ENCODE measurements at places on chromosomes 3 and 15.

DNA sequence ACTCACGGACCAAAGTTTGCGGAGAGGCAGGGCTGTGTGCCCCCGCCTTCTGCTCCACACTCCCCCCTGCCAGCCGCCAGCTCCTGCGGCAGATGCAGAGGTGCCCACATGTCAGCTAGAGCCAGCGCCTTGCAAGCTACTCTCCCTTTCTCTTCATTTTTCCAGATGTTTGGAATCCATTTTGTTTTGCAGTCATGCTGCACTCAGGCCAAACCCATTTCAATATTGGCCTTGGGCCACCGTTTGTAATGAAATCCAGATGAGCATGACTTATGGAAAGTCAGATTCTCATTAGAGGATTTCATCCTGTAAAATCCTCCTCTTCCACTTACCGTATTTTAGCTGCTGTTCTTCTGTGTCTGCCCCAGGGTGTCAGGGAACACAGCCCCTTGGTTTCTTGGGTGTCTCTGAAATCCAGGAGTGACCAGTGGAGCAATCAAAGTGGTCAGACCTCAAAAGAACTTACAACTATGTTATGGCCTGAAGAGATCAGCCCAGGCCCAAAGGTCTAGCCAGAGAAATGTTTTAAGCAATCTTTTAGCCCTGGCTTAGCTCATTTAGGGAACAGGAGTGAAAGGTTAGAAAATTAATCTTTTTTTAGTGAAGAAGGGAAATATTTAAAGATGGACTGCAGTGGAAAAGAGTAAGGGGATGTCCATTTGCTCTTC lies 65.8 kb downstream of the AAGAB start:
- DNase-seq = peak; percentile 77

- DNase-seq = no peak
Measured at GRCh38 chr3:172118019-172118418, 78.6 kb downstream of the FNDC3B start.

DNA sequence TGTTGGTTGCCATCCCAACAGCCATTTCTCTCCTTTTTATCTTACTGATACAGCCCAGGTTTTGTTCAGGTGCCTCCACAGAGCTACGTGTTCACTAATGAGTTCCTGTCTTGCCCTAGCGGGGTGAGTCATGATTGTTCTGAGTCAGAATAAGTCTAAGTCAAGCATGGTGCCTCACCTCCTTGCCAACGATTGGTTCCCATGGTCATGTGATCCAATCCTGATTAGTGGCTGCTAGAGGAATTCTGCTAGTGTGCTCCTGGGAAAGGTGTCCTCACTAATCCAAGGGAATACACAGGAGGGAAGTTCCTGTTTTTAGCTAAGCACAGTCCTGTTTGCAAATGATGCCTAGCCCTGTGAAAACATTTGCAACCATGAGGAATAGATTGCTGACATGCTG lies 99.8 kb downstream of the NSUN3 start:
- DNase-seq = peak; percentile 36

DNA sequence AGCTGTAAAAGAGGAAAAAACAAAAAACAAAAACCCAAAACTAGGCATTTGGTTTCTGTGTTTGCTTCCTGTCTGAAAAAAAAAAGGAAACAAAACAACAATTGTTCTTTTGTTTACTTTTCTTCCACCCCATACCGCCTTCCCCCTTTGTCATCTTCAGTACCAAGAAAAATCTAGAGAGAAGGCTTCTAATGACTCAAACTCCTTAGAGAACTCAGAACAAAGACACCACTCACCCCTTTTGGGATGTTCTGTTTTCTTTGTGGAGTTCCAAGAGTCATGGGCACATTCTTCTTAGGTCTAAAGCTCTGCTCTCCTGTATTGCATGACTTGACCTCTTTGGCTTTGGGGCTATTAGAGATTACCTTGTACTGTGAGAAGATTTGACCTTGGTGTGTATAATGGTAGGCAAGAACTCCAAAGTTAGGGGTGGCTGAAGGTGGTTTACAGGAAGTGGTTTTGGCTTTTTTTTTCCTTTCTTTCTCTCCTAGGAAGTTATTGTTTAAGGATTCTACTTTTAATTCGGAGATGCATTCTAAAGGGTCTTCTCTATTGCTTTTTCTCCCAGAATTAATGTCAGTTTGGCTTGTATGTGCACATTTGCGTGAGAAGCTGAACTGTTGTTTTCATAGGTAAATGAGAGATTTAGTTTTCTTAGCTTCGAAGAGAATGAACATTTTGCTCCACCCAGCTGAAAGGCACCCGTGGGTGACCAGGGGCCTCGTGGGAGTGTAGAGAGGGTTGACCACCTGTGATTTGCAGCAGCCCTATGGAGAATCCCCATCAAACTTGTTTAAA lies 39.5 kb upstream of the ZBTB20 start:
- DNase-seq = no peak

GRCh38 chr3:10299175-10299574 lies 6.4 kb upstream of the GHRL start:
- DNase-seq = no peak

GRCh38 chr15:51849860-51850259 lies 20.4 kb downstream of the TMOD3 start:
- no peak for DNase-seq

GRCh38 chr15:91308199-91308598 lies 208.1 kb downstream of the SV2B start:
- DNase-seq = no peak

GRCh38 chr3:98730886-98731537 lies 32.1 kb upstream of the ST3GAL6 start:
- no peak for DNase-seq

DNA sequence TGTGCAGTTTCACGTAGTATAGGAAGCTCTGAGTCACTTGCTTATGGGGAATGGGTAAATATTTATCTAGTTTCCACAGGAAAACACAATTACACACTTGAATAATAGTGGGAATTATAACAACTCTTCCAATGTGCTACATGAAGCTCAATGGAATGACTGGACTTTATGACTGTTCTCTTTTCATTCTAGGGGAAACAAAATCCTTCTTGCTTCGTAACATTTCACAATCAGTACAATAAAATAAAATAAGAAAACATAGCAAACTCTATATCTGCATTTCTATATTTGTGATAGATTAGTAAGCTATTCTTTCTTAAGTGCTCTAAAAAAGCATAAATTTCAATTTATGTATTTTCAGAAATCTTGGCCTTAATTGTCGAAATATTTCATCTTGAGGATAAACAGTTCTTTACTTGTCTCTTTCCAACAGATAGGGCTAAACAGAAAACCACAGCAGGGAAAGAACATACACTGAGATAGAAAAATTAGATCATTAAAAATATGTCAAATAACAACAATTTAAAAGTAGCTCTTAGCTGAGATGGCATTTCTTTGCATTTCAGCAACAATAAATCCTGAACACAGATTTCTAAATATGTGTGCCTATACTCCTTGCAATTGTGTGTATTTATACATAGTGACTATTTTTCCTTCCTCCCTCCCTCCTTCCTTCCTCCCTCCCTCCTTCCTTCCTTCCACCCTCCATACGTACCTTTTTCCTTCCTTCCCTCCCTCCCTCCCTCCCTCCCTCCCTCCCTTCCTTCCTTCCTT lies 395.5 kb upstream of the KCNMB2 start:
- peak; percentile 41 for DNase-seq

DNA sequence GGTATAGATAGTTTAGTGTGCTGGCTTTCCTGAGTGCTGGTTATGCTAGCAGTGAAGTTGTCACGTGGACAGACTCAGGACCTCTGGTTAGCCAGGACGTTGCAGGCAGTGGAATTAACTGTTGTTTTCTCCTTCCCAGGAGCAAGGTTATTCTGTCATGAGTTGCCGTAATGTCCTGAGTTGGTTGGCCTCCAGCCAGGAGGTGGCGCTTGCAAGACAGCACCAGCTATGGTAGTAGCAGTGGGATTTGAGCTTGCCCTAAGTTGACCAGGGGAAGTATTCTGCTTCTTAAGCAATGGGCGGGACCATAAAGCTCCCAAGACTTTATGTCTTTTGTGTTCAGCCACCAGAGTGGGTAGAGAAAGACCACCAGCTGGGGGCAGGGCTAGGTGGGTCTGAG lies 240.7 kb upstream of the DNAJC19 start:
- no peak for DNase-seq

GRCh38 chr15:49273734-49274318 lies 103.8 kb downstream of the GALK2 start:
- DNase-seq = no peak

GRCh38 chr3:72145506-72146380 lies 360.8 kb upstream of the PROK2 start:
- peak; percentile 84 for DNase-seq

DNA sequence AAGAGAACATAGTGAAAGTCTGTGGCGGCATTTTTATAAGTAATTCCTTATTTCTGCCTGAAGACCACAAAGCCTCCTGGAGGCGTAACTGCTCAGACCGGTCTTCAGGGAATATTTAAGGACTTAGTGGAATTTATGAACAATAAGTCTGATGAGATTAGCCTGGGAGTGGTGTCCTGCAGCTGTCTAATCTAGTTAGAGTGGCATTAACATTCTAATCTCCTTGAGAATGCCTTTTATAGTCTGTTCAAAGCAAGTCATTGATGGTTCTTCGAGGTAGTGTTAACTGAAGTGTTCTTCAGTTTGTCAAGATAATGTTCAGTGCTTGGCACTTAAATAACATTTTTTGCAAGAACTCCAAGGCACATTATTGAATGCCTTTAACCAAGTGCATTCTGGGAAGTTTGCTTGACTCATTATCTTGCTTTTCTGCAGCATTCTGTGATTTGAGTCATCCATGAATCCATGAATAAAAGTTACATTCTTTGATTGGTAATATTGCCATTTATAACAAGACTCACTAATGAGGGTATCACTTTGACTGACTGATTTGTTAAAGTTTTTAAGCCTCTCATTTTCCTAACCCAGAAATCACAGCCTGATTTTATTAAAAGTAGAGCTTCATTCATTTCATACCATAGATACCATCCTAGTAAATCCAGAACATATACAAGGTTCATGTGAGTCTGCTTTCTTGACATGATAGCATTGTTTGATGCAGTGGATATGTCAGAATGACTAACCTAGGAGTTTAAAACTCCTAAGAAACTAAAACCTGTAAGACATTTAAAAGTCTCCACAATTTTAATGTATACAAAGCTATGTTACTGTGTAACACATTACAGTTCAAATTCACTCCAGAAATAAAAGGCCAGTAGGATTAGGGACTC lies 12.5 kb downstream of the RBM5 start:
- DNase-seq = no peak

DNA sequence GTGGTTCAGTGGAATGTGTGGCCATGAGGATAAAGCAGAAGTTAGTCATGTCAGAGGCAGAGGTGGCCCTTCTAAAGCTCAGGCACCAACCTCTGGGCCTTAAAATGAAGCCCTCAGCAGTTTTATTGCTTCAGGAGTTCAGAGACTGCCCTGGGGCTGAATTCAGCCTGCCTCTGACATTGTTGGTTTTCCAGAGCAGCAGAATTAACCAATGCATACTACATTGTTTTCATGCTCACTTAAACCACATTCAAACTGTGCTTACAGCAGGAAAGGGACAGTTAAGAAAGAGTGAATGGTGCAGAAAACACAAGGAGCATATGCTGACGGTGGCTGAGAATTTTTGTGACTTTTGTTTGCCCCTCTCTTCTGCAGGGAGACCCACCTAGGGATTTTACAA lies 320.2 kb downstream of the CHST2 start:
- no peak for DNase-seq

GRCh38 chr3:52857133-52857532 lies 22.3 kb upstream of the MUSTN1 start:
- no peak for DNase-seq

GRCh38 chr3:185046603-185047002 lies 106.3 kb downstream of the C3orf70 start:
- DNase-seq = no peak

GRCh38 chr15:20348900-20349773 lies 192.5 kb downstream of the GOLGA6L6 start:
- no peak for DNase-seq

DNA sequence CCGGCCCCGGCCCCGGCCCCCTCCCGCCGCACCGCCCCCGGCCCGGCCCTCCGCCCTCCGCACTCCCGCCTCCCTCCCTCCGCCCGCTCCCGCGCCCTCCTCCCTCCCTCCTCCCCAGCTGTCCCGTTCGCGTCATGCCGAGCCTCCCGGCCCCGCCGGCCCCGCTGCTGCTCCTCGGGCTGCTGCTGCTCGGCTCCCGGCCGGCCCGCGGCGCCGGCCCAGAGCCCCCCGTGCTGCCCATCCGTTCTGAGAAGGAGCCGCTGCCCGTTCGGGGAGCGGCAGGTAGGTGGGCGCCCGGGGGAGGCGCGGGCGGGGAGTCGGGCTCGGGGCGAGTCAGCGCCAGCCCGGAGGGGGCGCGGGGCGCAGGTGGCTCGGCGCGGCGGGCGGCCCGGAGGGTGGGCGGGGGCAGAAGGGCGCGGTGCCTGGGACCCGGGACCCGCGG lies 352 bp downstream of the CHRD start:
- peak; percentile 31 for DNase-seq

DNA sequence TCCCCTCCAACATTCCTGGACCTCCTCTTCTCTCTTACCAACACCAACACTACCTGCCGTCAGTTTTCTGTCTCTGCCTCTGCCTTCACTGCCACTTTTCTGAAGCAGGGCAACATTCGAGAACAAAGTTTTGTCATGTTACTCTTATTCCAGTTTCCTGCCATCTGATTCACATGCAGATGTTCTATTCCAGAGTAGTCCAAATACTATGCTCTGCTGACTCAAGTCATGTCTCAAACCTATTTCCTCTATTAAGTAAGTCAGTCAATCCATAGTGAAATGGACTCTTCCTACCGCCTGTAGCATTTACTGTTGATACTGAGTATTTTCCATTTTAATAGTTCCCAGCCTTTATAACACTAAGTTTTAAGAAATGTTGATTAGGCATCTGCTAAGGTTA lies 43.4 kb downstream of the ESYT3 start:
- DNase-seq = no peak

- no peak for DNase-seq
Measured at GRCh38 chr3:83426300-83426699, 1532.5 kb upstream of the CADM2 start.

GRCh38 chr15:71532994-71533393 lies 277.4 kb upstream of the NR2E3 start:
- DNase-seq = peak; percentile 47

- no peak for DNase-seq
Measured at GRCh38 chr3:196047391-196048030, 34.4 kb downstream of the TFRC start.

DNA sequence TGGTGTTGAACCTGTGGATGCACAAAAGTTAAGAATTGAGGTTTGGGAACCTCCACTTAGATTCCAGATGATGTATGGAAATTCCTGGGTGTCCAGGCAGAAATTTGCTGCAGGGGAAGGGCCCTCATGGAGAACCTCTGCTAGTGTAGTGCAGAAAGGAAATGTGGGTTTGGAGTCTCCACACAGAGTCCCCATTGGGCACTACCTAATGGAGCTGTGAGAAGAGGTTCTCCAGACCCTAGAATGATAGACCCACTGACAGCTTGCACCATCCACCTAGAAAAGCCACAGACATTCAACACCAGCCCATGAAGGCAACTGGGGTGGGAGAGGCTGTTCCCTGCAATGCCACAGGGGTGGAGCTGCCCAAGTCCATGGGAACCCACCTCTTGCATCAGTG lies 1032.8 kb upstream of the EPHA6 start:
- DNase-seq = no peak
